Cortex of kidney (tissue), 1 donor: ENCODE measurements at places on chromosomes 1 and 21.

DNA sequence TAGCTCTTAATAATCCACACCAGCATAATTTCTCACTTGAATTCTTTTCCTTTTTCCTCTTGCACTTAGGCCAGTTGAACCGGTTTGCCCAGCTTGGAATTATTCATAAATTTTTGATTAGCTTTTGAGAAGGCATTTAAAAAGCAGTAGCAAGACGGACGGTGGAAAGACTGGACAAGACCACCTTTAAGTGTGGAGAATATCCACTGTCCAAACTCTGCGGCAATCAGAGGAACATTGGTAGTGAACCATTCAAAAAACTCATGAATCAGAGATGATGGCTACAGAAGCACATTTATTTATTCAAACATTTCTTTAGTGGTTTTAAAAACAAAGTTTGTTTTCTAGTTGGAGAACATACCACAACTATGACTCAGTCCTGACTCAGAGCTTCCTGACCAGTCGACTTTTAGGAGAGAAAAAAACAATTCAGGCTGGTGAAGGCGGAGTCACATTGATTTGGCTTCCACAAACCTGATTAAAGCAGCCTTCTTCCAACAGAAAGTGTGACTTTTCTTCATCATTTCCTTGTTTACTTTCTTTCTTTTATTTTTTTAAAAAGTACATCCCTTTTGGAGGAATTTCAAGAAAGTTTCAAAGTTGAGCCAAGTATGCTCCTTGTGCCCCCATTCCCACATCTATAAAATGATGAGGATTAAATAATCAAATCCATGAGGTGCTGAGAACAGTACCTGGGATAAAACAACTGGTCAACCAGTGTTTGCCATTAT is 128.8 kb downstream of the ADSS2 start:
- no peak for DNase-seq

DNA sequence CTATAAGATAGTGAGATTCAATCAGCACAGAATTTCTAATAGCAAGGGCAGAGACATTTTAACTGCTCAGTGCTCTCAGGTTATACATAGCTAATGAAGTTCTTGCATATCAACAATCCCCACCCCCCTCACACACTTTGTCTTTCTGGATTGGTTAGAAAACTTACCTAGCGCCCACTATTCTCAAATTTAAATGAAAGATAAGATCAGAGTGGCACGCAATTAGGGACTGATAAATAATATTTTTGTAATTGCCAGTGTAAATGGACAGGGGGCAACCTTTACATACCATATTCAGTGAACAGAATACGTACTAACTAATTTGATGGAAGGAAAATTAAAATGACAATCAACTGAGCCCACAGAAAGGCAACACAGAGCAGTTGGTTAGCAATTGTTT is 11.7 kb downstream of the SELL start:
- no peak for DNase-seq

DNA sequence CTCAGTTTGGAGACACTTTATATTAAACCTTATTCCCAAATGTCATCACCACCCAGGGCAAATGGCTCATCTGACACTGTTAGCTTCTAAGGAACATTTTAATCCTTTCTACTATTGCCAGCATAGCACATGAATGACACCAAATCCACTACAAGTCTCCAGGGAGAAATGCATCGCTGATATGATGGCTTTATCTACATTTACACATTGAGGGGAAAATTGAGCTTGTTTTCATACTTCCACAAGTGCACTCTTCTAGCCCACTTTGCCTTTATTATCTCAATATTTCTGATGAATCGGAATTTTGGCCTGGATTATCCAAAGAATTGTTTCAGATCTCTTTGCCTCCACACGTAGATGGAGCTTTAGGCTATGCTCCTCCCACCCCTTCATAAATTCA is 75.4 kb downstream of the RUNX1 start:
- DNase-seq, result no peak

GRCh38 chr1:51612447-51612961 is 4.4 kb upstream of the OSBPL9 start:
- no peak for DNase-seq

GRCh38 chr1:4210043-4210442 is 310.0 kb upstream of the C1orf174 start:
- DNase-seq, result no peak

- no peak for DNase-seq
Observed at GRCh38 chr1:187490266-187490665, 661.5 kb downstream of the PLA2G4A start.

DNA sequence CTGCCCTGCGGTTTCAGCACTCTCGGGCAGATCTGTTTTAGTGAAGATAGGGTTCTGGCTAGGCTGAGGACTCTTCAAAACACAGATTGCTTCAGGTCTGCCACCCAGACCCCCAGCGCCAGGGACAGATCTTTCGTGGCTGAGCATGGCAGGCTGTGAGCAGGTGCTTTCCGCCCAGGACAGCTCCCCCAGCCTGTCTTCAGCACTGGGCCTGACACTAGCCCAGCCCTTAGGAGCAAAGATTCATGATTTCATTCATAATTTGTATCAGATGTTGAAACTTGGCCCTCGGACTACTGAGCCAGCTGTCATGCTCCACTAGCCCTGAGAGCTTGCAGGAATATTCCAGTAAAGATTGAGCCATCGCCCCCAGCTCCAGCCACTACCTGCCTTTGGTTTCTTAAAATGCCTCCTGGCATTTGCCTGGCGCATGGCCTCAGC is 5.9 kb downstream of the ADPRS start:
- DNase-seq, result no peak

- DNase-seq, result no peak
Observed at GRCh38 chr1:207897188-207897587, 13.7 kb downstream of the CD34 start.

DNA sequence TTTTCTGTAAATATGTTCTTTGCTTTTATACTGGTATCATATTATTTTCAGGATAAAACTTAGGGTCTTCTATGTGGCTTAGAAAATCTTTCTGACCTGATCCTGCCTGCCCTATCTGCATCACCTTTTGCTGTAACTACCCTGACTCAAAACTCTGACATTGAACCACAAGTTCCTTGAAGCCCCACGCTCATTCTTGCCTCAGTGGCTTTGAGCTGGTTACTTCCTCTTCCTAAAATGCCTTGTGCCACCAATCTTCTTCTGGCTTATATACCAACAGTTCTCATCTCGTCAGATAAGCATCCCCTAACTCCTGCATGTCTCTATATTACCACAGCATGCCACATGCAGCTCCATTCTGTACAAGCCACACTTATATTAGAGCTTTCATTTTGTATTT is 84.5 kb upstream of the LRRC7 start:
- no peak for DNase-seq

GRCh38 chr1:23527900-23528249 is 3.2 kb downstream of the E2F2 start:
- DNase-seq, result no peak

- no peak for DNase-seq
Observed at GRCh38 chr1:87980494-87980893, 651.8 kb downstream of the LMO4 start.

DNA sequence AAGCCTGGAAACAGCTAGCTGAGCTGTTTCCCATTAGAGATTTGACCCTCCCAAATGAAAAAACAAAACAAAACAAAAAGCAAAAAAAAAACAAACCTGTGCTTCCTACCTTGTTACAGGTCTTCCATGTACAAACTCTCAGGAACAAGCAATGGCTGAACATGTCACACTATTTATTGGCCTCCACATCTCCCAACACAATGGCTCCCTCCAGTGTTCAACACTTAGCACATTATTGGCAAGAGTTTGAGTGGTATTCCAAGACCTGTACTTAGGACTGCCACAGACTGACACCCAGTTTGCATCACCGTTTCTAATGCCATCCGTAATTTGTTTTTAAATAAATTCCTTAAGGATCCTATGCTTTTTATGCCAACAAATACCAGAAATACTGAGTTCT is 195.0 kb upstream of the OLFM3 start:
- DNase-seq, result no peak

DNA sequence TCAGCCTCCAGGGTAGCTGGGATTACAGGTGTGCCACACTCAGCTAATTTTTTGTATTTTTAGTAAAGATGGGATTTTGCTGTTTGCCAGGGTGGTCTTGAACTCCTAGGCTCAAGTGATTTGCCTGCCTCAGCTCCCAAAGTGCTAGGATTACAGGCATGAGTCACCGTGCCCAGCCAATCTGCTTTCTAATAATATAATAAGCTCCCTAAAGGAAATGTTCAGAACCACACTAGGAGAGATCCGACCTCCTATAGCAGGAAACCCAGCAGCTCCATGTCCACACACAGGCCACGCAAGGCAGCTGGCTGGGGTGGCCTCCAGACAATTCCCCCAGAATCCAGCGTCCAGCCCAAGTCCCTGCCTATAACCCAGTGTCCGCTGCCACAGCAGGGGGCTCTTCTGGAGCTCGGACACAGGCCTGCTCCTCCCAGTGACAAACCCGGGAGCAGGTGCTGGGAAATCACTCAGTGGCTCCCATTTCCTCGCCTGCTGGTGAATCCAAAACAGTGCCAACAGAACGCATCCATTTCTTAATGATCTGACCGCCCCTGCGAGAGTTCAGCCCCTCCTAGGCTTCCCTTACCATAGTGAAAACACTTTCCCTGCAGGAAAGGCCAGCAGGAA is 7.5 kb downstream of the RIPK4 start:
- no peak for DNase-seq

- DNase-seq, result no peak
Observed at GRCh38 chr1:201260236-201260590, 23.1 kb upstream of the PKP1 start.

- DNase-seq, result no peak
Observed at GRCh38 chr21:16088056-16088455, 358.3 kb downstream of the USP25 start.

DNA sequence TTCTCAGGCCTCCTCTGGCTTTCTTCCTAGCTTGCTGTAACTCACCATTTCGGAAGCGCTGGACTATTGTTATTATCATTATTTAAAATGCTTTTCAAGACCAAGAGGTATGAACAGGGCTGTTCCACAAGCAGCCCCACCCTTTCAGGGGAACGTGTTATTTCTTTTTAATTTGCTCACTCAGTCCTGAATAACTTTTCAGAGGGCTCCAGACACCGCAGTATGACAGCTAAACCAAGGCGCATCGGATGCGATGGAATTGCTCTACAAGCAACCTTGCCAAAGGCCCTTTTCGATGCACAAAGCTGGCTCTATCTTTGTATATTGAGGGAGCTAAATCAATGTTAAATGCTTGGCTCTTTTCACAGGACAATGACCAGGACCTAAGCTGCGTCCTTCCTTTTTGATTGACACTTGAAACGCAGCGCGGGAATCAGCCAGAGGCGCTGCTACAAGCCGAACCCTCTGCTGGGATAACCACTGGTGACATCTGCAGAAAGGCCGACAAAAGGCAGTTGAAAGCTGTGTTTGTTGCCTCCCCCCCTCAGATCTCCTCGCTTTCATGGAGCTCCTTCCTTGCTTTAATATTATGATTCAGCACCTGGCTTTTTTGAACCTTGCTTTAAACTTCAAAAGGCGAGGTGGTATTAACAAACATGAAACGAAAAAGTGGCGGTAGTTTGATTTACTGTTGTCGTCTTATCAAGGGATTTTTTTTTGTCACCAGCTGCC is 204.7 kb upstream of the PROX1 start:
- DNase-seq, result no peak

- DNase-seq, result no peak
Observed at GRCh38 chr1:12477936-12478611, 139.9 kb downstream of the DHRS3 start.

- DNase-seq, result no peak
Observed at GRCh38 chr1:7826363-7826762, 26.5 kb downstream of the UTS2 start.

DNA sequence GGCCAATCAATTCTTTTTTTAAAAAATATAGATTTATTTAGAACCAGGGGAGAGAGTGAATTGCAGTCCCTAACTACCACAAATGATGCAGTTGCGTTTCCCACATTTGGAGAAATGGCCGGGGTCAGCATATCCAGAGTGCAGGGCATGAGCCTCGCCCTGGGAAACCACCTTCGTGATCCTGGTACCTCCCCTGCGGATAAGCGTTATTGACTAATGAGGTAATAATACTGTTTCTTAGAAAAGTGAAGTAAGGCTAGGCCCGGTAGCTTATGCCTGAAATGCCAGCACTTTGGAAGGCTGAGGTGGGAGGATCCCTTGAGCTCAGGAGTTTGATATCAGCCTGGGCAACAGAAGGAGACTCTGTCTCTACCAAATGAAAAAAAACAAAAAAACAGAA is 111.5 kb upstream of the SLC45A1 start:
- no peak for DNase-seq

- no peak for DNase-seq
Observed at GRCh38 chr1:218983433-218983832, 190.2 kb upstream of the LYPLAL1 start.

DNA sequence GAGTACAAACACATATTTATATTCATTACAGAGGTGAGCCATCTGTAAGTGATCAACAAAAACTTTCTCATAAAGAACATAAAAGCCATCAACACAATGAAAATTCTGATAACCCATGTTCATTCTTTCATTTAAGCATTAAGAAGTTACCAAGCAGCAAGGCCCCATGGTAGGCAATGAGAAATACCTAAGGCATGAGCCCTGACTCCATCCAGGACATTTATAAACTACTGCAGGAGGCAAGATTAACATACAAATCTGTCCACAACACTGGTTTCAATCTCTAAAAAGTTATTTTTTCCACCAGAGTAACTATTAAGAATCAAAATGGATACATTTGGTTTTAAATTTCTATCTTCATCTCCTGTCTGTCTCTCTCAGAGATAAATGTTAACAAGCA is 76.1 kb downstream of the SIPA1L2 start:
- no peak for DNase-seq

- DNase-seq, result no peak
Observed at GRCh38 chr1:159994896-159995295, 36.9 kb downstream of the PIGM start.

GRCh38 chr1:192529031-192529755 is 46.4 kb upstream of the RGS1 start:
- no peak for DNase-seq

- DNase-seq, result no peak
Observed at GRCh38 chr1:93702828-93703183, 21.2 kb upstream of the BCAR3 start.

- no peak for DNase-seq
Observed at GRCh38 chr1:87902830-87903229, 574.1 kb downstream of the LMO4 start.

GRCh38 chr1:152520561-152521090 is 6.3 kb downstream of the CRCT1 start:
- DNase-seq, result no peak

DNA sequence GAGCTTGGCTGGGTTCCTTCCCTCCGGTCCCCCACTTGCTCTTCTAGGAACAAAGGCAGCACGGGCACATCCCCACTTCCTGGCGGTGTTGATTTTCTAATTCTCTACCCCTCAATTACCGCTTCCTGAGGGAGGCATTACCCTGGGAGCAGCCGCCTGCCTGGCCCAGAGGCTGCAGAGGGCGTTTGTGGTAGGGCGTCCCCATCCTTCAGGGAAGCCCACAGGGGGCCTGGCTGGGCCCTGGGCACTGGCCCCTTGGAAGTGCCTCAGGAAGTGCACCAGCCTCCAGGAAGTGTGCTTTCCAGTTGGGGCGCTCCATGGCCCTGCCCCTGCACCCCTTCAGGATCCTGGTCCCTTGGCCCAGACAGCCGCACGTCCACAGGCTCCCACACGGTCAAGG is 42.1 kb upstream of the CASZ1 start:
- DNase-seq, result no peak

- no peak for DNase-seq
Observed at GRCh38 chr1:224632921-224633321, 16.8 kb downstream of the CNIH3 start.
